ENCODE measurements at places on chromosomes 3 and 15.

DNA sequence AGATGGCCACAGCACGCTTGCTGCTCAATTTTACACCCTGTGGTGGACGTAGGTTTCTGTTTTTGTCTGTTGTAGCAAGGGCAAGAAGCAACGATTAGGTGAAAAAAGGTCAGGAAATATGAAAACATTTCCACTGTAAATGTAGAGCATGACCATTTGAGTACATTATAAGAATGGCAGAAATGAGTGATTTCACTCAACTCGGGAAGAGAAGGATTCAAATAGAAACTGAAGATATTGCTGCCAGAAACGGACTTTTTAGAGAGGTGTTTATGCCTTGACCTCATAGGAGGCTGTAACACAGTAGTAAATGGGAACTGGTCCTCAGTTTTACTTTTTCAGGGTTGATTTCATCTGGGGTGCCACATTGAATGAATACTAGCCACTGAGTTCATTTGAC lies 33.1 kb upstream of the GASK1A start:
- no peak for DNase-seq

GRCh38 chr15:66063147-66063546 lies 190.4 kb downstream of the MEGF11 start:
- DNase-seq, result no peak

DNA sequence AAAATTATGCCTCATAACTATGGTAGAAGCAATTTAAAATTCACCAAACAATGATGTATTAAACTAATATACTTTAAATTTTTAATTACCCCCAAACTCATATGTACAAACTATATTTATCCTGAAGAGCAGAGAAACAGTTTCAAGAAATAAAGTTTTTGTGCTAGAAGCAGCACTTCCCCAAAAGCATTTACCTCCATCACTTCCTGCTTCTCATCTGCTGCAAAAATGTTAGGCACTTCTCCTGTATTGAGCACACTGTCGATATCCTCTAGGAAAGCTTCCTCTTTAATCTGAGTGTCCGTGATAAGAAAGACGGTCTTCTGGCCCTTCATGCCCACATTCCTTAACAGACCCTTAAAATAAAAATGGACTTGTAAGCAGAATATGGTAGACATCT lies 101.5 kb upstream of the ASB14 start:
- no peak for DNase-seq

DNA sequence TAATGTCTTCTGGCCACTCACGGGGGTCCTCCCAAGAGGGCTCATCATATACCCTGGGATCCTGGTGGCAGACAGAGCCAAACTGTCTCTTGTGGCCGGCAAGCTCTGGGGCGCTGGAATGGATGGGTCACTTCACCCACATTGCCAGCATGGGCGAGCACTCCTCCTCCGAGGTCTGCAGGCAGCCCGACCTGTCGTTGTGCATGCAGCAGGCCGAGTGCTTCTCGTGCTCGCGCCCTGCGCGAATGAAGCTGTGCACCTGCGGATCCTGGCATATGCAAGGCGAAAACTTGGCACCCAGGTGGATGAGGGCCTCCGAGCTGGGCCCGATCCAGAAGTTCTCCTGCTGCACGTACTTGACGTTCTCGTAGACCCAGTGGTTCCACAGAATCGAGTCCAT lies 33.6 kb upstream of the GRIP2 start:
- DNase-seq, result no peak

DNA sequence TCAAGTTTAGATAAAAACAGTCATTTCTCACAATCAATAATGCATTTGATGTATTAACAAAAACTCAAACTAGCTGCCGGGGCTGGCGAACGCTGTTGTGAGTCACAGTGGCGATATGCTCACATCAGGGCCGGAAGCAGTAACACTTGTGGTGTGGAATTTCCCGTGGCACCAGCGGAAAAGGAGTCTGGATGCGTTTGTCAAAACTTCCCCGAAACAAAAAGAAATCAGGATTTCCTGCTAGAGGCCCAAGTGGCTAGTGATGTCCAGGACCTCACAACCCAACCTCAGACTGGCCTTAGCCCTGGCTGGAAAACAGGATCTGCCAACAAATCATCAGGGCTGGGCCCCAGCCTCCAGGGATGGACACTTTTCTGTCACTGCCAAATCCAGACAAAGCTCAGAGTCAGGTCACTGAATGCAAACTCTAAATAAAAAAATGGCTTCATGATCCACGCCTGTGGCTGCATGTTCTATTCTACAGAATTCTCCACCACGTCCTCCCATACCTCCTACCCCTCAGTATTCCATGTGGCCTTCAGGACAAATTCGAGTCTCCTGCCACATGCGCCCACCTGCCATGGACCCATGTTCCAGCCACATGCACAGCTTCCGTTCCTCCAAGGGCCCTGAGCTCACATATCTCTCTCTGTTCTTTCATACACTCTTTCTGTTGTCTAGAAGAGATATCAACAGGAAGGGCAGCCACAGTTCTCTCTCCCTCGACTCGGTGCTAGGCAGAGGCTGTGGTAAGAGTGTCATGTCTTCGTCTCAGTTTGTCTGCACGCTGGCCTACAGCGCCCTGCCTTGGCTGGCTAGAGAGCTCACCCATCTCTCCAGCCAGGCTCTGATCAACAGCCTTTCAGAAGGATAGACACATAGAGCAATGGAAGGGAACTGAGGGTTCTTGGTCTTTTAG lies 35.4 kb downstream of the EHD4 start:
- no peak for DNase-seq

DNA sequence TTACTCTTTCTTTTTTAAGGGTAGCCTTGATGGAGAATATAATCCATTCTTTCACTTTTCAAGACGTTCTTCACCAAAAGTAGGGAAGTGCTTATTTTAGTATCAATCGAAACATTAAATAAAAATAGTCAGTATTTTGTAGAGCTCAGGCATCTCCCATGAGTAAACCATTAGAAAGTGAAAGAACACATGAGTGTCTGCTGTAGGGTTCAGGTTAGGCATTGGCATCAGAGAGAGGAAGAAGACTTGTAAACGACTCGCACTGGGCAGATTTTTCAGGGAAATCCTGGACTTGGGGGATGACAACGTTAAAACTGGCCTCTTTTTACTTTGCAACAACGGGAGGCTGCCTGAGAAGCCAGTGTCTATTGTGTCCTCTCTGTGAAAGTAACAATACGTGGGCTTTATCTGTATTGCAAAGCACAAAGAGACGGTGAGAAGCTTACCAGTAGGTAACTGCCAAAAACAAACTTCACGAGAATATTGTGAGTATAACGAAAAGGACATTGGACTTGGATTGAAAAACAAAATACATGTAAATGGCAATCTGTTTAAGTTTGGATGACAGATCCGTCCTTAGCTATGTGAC lies 451.7 kb downstream of the PYDC2 start:
- no peak for DNase-seq

DNA sequence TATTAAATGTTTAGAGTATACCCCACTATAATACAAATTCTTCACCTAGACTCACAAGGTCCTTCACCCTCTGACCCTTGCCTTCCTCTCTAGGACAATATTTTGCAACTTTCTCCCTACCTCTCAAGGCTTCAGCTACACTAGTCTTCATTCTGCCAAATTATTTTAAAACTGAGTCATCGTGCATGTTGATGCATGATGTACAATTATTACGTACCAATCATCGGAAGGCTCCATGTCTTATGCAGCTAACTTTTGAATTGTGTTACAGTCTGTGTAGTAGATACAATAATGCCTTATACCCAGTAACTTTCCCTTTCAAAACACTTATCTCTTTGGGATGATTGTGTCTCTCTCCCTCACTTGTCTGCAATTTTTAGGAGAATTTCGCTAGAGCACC lies 98.5 kb upstream of the ROBO2 start:
- DNase-seq, result no peak

GRCh38 chr3:131387796-131388489 lies 6.4 kb downstream of the NUDT16 start:
- DNase-seq, result no peak

DNA sequence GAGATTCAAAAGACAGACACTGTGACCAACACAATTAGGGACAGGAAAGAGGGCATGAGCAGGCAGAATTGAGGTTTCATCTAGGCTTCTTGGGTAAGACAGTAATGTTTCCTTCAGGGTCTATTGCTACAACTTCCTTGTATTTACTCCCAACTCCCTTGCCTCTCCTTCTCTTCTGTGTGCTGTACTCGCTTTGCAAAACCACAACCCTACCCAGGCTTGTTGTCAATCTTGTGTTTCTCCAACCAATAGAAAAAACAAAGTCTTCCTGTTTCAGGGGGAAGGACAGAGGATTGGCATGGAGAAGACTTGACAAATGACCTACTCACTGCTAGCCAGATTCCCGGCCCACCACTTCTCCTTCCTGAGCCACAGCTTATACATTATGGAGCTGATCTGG lies 36.3 kb upstream of the MASP1 start:
- no peak for DNase-seq

GRCh38 chr3:130811557-130811956 lies 64.9 kb upstream of the PIK3R4 start:
- DNase-seq, result no peak

DNA sequence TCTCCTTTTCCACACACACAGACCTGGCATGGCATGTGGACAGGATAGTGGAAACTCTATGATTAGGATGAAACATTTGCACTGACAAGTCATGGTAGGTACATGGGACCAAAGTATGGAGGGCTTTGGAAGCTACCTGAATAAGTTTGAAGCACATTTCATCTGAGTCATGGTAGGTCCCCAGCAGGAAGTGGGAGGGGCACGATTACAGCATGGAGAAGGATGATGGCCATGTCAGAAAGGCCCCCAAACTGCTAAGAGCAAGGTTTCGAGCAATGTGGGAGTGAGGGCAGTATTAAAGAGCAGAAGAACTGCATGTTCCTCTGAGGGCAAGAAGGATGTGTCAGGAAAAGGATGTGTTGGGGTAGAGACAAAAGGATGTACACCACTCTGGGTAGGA lies 51.5 kb upstream of the CSTA start:
- no peak for DNase-seq

DNA sequence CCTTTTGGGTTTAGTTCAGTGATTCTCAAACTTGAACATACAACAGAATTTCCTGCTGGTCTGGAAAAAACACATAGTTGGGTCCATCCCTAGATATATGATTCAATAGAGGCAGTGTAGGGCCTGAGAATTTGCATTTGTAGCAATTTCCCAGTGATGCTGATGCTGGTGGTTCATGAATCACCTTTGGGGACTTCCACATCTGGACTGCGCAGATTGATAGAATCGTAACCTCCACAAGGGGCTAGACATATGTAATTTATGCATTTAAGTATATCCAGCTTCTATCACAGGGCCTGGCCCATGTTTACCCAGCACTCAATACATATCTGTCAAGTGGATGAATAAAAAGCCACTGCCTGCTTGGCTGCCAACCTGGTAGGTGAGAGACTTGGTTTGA lies 33.8 kb upstream of the SUCLG2 start:
- no peak for DNase-seq

DNA sequence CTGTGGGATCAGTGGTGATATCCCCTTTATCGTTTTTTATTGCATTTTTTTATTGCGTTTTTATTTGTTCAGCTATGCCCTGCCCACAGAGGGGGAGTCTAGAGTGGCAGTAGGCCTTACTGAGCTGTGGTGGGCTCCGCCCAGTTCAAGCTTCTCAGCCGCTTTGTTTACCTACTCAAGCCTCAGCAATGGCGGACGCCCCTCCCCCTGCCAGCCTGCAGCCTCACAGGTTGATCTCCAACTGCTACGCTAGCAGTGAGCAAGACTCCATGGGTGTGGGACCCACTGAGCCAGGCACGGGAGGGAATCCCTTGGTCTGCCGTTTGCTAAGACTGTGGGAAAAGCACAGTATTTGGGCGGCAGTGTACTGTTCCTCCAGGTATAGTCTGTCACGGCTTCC lies 500.6 kb upstream of the MCTP2 start:
- no peak for DNase-seq

- DNase-seq, result no peak
Observed at GRCh38 chr3:185313693-185314246, 49.2 kb upstream of the MAP3K13 start.

GRCh38 chr15:70375586-70375985 lies 277.9 kb upstream of the TLE3 start:
- DNase-seq, result no peak
